ENCODE measurements at places on chromosomes 6 and 20. TPM values are rescaled to one million over a fixed set of nuclear protein-coding genes. Genes with fewer than 3 reads are reported as not detected.

DNA sequence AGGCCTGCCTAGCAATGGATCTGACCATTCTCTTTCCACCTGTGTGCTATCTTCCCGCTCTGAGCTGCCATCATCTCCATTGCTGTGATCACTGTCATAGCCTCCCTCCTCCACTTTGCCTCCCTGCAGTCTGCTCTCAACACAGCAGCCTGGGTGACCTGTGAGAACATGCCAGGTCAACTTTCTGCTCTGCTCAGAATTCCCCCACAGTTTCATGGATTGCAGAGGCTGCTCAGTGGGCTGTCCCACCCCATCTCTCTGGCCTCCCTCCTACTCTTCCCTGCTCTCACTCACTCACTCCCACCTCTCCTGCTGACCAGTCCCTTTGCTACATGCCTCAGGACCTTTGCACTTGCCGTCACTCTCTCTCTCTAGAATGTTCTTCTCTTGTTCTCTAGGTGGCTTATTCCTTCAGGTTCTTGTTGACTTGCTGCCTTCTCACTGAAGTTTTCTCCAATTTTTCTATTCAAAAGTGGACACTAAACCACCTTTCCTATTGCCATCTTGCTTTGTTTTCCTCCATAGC is 159.9 kb downstream of the CD83 start:
- DNase-seq, result no peak

- DNase-seq, result no peak
Observed at GRCh38 chr20:43295781-43296180, 106.1 kb upstream of the PTPRT start.

Gene GPR63
- 0.32 TPM for total RNA-seq

Gene DEF6
- total RNA-seq, result 1.3 TPM

GRCh38 chr6:68296126-68296525 is 339.0 kb upstream of the ADGRB3 start:
- DNase-seq, result no peak

DNA sequence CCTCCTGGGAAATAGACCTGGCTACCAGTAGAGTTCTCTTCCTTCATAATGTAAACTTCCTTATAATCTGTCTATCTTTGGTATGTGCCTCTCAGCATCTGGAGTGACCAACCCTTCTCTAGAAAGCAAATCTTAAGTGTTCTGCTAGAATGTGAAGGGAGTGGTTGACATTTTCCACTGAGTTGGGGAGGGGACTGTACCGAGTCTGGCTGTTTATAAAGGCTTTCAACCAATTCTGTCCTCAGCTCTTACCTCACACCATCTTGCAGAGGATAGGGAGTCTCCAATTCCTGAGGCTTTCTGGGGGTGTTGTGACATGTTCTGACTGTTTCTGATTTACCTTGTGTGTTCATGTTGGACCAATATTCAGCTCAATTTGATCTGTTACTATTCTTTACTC is 39.6 kb downstream of the FAM217A start:
- DNase-seq, result peak; percentile 31

- DNase-seq, result no peak
Observed at GRCh38 chr6:164066766-164067165, 652.2 kb downstream of the QKI start.

GRCh38 chr6:52840763-52841585 is at the start of gene GSTA5:
Gene GSTA5 (minus strand): TSS chr6:52840813.
- DNase-seq, result no peak

Measured in fibroblast of villous mesenchyme (primary cell).